ENCODE measurements at places on chromosomes 7 and 10. TPM values are rescaled to one million over a fixed set of nuclear protein-coding genes. Genes with fewer than 3 reads are reported as not detected.

HKDC1 gene
- 0.05 TPM for total RNA-seq

PAX2 gene
- total RNA-seq = not detected

RSPH10B gene
- 0.81 TPM for total RNA-seq

DNA sequence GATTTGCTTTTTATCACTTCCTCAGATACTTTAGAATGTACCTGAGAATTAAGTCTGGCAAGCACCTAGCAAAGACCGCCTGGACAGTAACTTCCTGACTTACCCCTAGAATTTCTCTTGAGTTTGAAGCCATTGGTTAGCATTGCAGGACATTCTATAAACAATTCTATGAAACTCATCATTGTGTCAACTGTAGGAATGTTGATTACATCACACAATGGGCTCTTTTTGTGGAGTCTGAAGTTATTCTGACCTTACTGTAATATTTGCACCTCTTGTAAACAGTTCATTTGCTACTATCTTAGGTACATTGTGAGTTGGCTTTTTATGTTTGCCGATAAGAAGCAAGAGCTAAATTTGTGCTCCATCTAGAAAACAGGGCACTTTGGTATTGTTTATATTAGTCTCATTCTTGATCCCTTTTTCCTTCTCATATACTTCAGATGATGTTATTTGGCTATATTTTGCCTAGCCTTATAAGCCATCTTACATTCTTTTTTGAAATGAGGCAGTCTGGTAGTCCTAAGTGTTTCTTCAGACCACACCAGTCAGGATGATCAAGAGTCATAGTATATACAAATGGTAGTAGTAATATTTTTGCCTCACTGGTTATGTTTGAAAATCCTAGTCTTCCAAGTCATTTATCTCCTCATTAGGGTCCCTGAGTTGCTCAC, 52.4 kb downstream of the CASD1 start:
- no peak for DNase-seq

GRCh38 chr10:71865561-71866041, 14.6 kb upstream of the PSAP start:
- DNase-seq = no peak

DNA sequence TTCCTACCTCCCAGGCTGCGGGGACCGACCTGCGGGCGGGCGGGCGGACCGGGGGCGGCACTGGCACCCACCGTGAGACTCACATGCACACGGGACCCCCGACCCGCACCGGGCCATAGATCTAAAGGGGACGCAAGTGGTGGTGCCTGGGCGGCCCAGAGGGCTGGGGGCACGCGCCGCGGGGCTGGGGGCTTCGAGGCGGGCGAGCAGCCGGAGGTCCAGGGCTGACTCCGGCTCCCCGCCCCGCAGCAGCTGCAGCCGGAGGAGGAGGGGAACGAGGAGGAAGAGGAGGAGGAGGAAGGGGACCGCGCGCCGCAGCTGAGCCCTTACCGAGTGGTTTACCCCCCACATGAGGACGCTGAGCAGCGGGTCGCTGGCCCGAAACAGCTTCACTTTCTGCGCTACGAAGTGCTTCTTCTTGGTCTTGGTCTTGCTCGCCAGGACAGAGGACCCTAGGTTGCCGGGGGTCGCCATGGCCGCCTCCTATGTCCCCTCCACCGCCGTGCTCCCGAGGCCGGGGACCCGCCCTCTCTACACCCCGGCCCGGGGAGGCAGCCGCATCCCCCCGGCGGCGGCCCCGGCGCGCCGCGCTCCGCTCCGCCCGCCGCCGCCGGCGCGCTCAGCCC, 412 bp downstream of the PIP4K2A start:
- DNase-seq = no peak

- no peak for DNase-seq
Observed at GRCh38 chr10:75639736-75640135, 208.3 kb downstream of the LRMDA start.

DNA sequence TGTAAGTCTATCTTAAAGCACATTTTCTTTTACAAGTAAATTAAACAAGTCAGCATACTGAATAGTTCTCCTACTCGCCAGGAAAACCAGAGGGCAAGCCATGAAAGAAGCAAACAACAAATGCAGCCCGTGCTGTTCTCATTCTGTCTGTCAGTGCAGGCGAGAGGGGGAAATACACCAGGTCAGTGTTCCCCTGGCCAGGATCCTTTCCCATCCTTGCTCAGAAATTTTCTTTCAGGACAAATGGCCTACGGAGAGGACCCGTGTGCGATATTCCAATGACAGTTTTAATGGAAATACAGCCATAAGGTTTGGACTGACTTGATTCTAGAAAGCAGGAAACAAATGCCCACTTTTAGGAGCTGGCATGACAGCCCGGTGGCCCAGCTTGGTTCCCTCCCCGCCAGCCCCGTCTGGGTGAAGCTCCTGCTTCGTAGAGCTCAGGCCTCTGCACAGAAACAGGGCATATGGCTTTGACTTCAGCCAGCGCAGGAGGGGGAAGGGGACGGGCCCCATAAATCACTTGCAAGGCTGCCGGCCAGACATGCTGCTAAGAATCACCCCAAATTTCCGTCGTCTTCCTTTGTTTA, 67.8 kb downstream of the FRMD4A start:
- DNase-seq = no peak

DNA sequence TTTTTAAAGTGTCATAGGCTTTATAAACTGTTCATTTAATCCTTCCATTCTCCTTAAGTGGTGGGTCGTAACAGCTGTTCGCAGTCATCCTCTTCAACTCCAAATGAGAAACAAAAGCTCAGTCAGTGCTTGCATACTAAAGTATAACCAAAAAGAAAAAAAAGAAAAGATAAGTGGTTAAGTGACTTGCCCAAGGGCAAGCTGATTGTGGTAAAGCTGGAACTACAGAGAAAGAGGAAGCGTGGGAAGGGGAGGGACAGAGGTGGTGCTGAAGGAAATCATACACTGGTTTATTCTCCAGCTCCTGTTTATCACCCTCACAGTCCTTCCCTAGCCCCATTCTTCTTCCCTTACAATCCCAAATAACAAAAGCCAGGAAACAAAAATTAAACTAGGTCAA, 29.6 kb downstream of the IDE start:
- peak; percentile 8 for DNase-seq

KCND2 gene
- not detected for total RNA-seq

- DNase-seq = no peak
Observed at GRCh38 chr10:127000598-127000997, 95.4 kb downstream of the DOCK1 start.

- DNase-seq = no peak
Observed at GRCh38 chr7:102273749-102274712, 12.6 kb upstream of the SH2B2 start.

- no peak for DNase-seq
Observed at GRCh38 chr7:2460641-2461040, 15.6 kb downstream of the GRIFIN start.

DNA sequence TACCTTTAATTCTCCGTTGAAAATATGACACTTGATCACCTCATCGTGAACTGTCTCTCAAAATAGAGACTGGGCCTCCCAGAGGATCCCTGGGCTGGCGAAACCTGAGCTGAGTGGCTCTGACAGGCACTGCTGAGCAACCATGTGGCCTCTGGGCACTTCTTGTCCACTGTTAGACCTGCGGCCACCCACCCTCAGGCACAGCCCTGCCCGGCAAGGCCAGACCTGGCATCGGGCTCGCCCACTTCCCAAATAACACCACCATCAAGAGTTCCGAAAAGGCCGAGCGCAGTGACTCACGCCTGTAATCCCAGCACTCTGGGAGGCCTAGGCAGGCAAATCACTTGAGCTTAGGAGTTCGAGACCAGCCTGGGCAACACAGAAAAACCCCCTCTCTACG, 82.5 kb downstream of the COBL start:
- no peak for DNase-seq

GRCh38 chr10:129900825-129901224, 63.2 kb downstream of the EBF3 start:
- no peak for DNase-seq

- DNase-seq = no peak
Observed at GRCh38 chr7:20745702-20746101, 41.0 kb downstream of the SP8 start.

CPED1 gene
- total RNA-seq = not detected

RELN gene
- total RNA-seq = not detected

- no peak for DNase-seq
Observed at GRCh38 chr10:130558746-130559546, 422.8 kb downstream of the GLRX3 start.

TFR2 gene
- total RNA-seq = 15.0 TPM

DNA sequence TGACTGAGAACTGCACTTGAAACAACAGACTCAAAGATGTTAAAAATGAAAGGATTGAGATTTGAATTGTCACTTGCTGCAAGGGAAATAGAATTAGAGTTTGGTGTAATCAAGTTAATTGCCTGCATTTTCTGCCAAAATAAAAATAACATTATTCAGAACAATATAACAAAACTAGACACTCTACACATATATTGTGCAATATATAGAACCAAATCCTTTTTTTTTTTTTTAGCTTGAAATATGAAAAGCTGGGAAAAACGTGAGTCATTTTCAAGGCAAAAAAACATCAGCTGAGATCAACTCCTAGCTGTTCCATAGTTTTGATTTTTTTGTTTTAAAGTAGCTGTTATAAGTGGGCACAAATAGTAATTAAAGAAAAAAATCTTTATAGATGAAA, 561.5 kb downstream of the DNAJB9 start:
- no peak for DNase-seq

- no peak for DNase-seq
Observed at GRCh38 chr10:95208702-95209391, 14.8 kb downstream of the ACSM6 start.

GRCh38 chr7:30916767-30917166, 5.1 kb downstream of the AQP1 start:
- no peak for DNase-seq

EPDR1 gene
- total RNA-seq = not detected

GRCh38 chr7:20776942-20777341, 9.7 kb downstream of the SP8 start:
- no peak for DNase-seq

DNA sequence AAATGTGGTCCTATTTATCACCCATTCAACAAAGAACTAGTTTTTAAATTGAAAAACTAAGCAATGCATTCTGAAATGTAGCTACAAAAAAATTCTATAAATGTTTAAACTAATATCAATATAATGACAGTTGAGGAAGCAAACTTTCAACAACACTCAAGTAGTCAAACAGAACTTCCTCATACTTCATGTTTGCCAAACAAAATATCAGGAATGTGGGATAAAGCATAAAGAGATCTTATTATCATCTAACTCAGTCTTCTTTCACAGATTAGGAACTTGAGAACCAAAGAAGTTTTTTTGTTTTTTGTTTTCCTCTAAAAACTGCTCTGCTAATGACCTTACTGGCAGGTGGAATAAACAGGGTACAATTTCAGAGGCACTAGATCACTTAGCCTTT, 116.2 kb downstream of the JAZF1 start:
- no peak for DNase-seq

DNA sequence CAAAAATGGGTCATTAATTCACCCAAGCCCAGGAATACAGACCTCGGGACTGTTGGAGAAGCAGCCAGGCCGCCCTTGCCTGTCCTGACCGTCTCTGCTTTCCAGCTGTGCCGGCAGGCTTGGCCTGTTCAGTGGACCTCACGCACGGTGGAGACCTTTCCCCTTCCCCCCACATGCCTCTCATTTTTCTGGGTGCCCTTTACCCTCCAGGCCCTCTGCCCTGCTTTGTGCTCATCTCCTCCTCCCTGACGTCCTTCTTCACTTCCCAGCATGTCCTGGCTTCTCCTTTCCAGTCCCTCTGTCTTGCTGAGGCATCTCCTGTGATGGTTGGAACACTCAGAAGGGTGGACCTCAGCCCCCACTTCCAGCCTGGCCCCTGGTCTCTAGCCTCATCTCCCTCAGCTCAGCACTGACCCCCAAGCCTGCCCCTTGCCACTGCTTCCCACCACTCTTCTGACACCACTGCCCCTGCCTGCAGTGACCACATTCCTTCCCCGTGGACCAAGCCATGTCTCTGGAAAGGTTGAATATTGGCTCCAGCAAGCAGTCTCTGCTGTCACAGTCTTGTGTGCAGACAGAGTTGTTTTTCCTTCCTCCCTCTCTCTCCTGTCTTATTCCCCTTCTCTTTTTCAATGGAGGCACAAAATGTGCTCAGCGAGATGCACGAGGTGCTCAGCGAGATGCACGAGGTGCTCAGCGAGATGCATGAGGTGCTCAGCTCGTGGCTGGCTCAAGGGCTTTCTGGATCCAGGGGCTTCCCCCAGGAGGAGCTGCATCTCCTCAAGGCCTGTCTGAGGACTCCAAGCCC, 14.9 kb downstream of the BAG3 start:
- no peak for DNase-seq

SYT15 gene
- 1.5 TPM for total RNA-seq

DDIT4 gene
- total RNA-seq = 183 TPM

DNA sequence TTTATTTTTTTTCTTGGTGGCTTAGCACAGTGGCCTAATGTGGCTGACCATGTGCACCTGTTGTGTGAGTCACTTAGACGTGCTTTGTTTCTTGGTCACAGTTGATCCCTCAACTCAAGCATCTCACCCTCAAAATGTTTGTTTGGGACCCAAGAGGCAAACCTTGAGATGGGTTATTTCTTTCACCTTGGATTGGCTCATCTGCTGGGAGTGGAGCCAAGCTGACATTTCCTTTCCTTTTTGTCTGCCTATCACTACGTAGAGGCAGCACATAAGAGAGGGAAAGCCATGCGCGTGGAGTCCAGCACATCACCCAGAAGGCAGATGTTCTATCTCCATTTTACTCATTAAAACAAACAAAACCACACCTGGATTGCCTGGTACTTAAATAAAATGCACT, 6.4 kb upstream of the PRKCQ start:
- no peak for DNase-seq

DNA sequence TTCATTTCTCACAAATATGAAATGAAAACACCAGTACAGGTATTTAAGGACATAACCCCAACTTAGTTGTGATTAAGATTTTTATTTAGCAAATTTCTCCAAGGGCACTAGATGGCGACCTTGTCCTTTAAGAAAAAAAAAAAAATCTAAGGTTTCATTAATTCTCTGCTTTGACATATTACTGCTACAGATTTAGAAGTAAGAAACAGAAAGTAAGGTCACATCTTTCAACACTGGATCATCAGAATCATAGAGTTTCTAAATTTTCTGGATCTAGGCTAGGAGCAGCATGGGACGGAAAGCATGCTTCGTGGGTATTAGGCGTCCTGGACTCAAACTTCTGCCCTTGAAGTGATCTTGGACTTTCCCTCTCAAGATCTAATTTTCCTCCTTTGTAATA, 85.5 kb upstream of the PRKG1 start:
- DNase-seq = no peak

GRCh38 chr10:14667280-14667679, 107.4 kb downstream of the FAM107B start:
- no peak for DNase-seq

DUSP5 gene
- 141 TPM for total RNA-seq

- no peak for DNase-seq
Observed at GRCh38 chr10:106971411-106971831, 193.1 kb downstream of the SORCS1 start.

- peak; percentile 10 for DNase-seq
Observed at GRCh38 chr10:99711129-99711719, 20.7 kb downstream of the COX15 start.
